Head of caudate nucleus (tissue), 42 donors: ENCODE measurements at places on chromosomes 11 and 22.

DNA sequence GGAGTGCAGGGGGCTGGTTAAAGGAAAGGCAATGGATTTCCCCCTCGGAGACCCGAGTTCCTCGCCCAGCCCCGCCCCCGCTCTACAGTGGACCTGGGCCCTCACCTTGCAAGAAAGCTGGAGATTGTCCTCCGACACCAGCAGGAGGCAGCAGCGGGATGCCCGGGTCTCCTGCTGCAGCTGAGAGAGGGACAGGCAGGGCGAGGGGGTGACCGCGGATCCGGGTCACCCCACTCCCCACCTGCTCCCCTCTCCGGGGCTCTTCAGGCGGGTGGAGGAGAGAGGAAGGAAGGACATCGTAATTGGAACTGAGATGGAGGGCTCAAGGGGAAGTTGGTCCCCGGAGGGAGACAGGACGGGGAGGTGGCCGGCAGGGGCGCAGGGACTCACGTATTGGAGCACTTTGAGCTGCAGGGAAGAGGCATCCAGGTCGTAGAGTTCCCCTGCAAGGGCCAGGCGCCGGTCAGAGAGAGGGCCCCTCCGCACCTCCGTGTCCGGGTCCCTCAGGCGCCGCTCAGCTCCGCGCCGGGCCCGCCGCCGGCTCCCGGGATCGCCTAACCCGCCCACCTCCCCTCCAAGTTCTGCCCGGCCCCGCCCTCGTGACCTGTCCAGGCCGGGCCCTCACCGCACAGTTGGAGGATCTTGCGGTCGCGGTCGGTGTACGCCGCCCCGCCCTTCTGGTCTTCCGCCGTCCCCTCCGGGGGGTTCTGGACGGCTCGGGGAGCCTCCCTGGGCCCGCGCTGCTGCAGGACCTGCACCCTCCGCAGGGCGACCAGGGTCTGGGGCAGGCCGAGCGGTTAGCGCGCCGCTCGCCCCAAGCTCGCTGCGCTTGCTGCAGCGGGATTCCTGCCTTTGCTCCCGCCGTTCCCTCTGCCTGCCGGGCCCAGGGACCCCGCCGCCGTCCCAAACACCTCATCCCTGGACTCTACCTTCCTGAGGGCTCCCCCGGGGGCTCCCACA lies 84.1 kb downstream of the PDE2A start:
- DNase-seq, result no peak

- DNase-seq, result no peak
Observed at GRCh38 chr11:74678591-74679512, 52.4 kb downstream of the CHRDL2 start.

DNA sequence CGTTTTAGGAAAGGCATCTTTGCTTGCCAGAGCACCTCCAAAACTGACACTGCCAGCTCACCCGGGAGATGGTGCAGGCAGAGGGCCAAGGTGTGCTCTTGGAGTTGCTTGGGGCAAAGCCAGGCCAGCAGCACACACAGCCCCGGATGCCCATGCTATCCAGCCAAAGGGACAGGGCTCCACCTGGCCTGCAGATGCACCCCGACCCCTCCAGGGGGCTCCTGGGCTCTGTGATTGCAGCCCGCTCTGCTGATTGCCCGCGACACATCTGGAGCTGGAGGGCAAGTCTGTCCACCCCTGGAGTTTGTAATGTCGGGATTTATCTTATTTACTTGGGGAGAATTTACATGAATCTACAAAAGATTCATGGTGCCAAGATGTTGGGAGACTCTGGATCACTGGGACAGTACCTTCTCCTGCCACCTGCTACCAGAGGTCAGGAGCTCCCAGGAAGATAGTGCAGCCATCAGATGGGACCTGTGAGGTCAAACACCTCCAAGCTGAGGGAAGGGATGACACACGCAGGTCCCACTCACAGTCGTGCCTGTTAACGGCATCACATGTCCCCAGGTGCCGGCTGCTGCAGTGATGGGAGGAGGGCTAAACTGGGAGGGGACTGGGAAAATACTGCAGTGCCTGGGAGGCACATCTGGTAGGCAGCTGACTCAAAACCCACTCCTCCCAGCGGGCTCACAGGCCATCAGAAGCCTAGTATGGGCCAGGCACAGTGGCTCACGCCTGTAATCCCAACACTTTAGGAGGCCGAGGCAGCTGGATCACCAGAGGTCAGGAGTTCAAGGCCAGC lies 17.2 kb downstream of the CBX7 start:
- DNase-seq, result no peak

GRCh38 chr11:10747733-10748132 lies 3.3 kb upstream of the CTR9 start:
- no peak for DNase-seq

- no peak for DNase-seq
Observed at GRCh38 chr11:33132510-33132909, 28.8 kb downstream of the CSTF3 start.

DNA sequence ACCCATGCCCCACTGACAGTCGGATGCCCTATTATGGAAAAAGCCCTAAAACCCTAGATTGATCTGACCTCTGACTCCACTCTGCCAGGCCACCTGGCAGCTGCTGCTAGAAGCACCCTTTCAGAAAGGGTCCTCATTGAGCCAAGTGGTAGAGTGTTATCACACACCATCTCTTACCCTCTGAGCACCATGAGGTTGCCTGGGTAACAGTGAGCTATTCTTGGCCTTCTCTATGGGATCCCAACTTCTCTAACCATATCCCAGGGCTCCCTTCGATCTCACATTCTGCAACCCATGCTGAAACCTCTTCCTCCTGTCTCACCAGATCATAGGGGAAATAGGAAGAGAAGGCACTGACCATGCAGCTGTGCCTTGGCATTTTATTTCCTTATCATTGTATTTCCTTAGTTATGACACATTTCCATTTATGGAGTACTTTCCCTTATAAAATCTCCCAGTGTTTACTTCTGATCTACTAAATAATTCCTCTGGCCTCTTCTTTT lies 52.7 kb downstream of the MPPED2 start:
- DNase-seq, result no peak

- peak; percentile 44 for DNase-seq
Observed at GRCh38 chr11:71420455-71421241, 27.5 kb downstream of the DHCR7 start.
